Gastrocnemius medialis (tissue), 4 donors: ENCODE measurements at places on chromosomes 1 and 21. TPM values are rescaled to one million over a fixed set of nuclear protein-coding genes. Genes with fewer than 3 reads are reported as not detected.

Gene CITED4
- 18.1 TPM for total RNA-seq

Gene MAP3K7CL
- total RNA-seq = 17.4 TPM

Gene ZNF687
- 11.9 TPM for total RNA-seq

DNA sequence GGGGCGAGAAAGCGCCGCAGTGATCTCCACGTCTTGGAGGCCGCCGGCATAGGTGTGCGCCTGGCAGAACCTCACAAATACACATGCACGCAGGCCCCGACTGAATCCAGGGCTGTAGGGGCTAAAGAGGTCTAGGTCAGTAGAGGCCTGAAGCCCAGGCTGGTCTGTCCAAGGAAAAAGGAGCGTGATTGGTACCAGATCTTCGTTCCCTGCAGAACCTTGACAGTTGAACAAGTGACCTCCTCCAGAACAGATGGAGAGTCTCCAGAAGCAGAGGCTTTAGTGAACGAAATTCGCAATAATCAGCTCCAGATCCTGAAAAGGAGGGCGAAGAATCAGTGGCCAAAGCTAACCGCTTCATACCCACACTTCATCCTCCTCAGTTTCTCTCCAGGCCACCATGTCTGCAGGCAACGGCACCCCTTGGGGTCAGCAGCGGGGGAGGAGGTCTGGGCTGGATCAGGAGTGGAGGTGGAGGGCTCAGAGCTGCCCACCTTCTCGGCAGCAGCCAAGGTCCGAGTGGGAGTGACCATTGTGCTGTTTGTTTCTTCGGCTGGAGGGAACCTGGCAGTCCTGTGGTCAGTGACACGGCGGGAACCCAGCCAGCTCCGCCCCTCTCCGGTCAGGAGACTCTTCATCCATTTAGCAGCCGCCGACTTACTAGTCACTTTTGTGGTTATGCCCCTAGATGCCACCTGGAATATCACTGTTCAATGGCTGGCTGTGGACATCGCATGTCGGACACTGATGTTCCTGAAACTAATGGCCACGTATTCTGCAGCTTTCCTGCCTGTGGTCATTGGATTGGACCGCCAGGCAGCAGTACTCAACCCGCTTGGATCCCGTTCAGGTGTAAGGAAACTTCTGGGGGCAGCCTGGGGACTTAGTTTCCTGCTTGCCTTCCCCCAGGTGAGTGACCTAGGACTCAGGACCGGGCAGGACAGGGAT, 749 bp upstream of the PEX11B start:
- H3K4me3 ChIP-seq = peak overlapping the region; percentile 97
- no peaks in the 10 kb centered on the region for H3K27me3 ChIP-seq
- H3K4me1 ChIP-seq = peaks cover 25% of the 10 kb centered on the region
- peak overlapping the region; percentile 92 for H3K27ac ChIP-seq
- H3K36me3 ChIP-seq = peaks cover 4% of the 10 kb centered on the region

- peaks cover 25% of the 10 kb centered on the region for H3K4me1 ChIP-seq
- DNase-seq = no peak
- no peaks in the 10 kb centered on the region for H3K36me3 ChIP-seq
- H3K27me3 ChIP-seq = no peaks in the 10 kb centered on the region
- H3K27ac ChIP-seq = no peak overlapping the region
Measured at GRCh38 chr21:32281531-32281930, 2.7 kb upstream of the MIS18A start.

DNA sequence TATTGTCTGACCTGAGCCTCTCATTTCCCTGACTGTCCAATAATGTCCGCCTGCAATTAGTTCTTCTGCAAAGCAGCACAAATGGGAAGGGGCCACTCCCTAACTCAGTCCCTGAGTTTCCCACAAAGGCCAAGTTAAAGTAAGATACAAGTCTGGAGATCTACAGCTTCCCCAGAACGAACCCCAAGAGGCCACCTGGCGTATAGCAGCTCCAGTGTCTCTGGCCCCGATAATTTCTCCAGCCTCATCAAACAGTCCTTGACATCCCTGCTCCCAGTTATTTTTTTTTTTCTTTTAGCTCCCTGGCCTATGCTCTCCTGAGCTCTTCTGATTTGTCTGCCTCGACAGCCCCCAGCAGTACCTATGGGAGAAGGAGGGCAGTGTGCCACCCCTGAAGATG, 8.1 kb upstream of the ACKR1 start:
- no peaks in the 10 kb centered on the region for H3K4me1 ChIP-seq
- H3K27ac ChIP-seq = no peak overlapping the region
- no peak for DNase-seq
- H3K36me3 ChIP-seq = no peaks in the 10 kb centered on the region
- no peaks in the 10 kb centered on the region for H3K27me3 ChIP-seq

DNA sequence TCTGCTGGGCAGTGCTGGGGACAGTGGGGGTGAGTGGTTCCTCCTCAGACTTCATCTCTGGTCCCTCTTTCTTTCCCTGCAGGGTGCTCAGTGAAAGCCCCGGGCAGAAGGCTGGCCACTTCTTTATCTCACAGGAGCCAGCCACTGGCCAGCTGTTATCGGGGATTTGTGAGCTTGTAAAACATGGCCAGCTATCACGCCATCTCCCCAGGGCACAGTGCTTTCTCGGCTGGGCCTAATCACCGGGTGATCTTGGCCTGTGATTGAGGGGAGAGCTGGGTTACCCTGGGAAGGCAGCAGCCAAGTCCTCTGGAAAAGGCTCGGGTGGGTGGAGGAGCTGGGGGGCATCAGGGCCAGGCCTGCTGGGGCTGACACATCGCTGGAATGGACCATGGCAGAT, 83.0 kb downstream of the IGSF21 start:
- H3K27ac ChIP-seq = no peak overlapping the region
- no peaks in the 10 kb centered on the region for H3K36me3 ChIP-seq
- no peak overlapping the region for H3K4me3 ChIP-seq
- no peaks in the 10 kb centered on the region for H3K4me1 ChIP-seq
- no peak for DNase-seq
- H3K27me3 ChIP-seq = peaks cover 19% of the 10 kb centered on the region

DNA sequence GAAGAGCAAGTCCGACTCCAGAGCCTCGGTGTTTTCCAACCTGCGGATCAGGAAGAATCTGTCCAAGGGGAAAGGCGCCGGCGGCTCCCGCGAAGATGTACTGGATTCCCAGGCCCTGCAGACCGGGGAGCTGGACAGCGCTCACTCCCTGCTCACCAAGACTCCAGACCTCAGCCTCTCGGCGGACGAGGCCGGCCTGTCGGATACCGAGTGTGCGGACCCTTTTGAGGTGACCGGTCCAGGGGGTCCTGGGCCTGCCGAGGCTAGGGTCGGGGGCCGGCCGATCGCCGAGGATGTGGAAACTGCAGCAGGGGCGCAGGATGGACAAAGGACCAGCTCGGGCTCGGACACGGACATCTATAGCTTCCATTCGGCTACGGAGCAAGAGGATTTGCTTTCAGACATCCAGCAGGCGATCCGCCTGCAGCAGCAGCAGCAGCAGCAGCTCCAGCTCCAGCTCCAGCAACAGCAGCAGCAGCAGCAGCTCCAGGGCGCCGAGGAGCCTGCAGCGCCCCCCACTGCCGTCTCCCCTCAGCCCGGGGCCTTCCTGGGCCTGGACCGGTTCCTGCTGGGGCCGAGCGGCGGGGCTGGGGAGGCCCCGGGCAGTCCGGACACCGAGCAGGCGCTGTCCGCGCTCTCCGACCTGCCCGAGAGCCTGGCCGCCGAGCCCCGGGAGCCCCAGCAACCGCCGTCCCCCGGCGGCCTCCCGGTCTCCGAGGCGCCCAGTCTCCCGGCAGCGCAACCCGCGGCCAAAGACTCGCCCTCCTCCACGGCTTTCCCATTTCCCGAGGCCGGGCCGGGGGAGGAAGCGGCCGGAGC, 827 bp downstream of the FMN2 start:
- no peaks in the 10 kb centered on the region for H3K4me1 ChIP-seq
- H3K27ac ChIP-seq = no peak overlapping the region
- H3K27me3 ChIP-seq = peaks cover 44% of the 10 kb centered on the region
- H3K4me3 ChIP-seq = peak overlapping the region; percentile 34

DNA sequence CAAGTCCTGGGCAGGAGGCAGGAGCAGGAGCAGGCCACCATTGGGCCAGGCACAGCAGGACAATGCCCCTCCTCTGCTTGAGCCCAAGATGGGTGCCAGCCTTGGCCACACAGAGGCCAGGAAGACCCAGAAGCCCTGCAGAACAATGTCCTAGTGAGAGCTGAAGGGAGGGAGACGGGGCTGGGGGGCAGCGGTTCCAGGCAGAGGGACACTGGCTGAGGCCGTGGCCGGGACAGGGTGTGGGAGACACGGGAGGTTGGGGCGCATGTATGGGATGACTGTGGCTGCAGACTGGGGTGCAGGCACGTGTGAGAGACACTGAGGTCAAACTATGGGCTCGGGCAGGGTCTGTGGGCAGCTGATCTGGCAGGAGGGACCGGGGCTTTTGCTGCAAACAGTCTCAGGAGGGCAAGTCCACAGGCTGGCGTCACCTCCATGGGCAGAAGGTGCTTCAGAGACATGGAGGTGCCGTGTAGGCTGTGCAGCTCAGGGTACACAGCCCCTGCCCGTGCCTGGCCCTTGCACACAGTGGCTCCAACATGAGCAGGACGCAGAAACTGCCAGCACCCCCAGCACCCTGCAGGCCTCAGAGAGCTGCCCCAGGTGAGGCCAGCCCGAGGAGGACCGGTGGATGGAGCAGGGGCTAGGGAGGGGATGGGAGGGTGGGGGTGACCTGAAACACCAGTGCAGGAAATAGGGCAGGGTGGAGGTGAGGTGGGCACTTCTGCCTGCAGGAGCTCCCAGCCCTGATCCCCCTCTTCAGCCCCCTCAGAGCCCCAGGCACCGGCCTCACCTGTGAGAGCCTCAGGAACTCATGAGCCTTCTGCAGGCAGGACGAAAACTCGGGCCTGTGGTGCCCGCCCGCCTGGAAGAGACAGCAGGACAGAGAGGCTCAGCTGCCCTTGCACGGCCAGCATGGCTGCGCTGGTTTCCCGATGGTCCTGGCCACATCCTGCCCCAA, 19.5 kb downstream of the LSS start:
- H3K36me3 ChIP-seq = peaks cover 68% of the 10 kb centered on the region
- no peak overlapping the region for H3K27ac ChIP-seq
- no peaks in the 10 kb centered on the region for H3K4me1 ChIP-seq
- no peaks in the 10 kb centered on the region for H3K27me3 ChIP-seq

DNA sequence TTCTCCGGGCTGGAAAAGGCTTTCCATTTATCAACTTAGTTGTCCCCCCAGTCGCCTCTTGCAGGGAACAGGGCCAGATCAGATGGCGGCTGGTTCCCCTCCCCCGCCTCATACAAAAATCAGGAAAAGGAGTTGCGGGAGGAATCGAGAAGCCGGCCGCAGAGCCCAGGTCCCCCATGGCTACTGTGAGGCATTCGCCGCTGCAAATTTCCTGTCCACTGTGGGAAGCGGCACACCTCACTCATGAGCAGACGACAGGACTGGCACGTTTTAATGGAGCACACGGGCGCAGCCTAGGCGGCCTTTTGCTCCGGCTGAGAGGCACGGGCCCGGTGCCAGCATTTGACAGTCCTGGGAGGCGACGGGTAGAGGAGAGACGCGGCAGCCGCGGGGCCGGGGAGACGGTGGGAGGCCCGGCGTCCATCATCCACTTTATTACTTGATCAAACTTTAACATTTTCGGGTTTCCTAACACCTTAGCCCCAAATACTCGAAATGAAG, 1.1 kb downstream of the GNG4 start:
- peaks cover 70% of the 10 kb centered on the region for H3K27me3 ChIP-seq
- H3K4me3 ChIP-seq = peak overlapping the region; percentile 32
- H3K36me3 ChIP-seq = no peaks in the 10 kb centered on the region
- no peak overlapping the region for H3K27ac ChIP-seq

- H3K4me1 ChIP-seq = no peaks in the 10 kb centered on the region
- DNase-seq = no peak
- H3K4me3 ChIP-seq = no peak overlapping the region
- no peaks in the 10 kb centered on the region for H3K36me3 ChIP-seq
Measured at GRCh38 chr1:15206418-15207030, 40.5 kb upstream of the FHAD1 start.
